ENCODE measurements at places on chromosomes 7 and 10.

- DNase-seq = no peak
Measured at GRCh38 chr7:158812684-158813083, 16.6 kb downstream of the ESYT2 start.

GRCh38 chr10:35346248-35346647, 9.9 kb downstream of the CCNY start:
- no peak for DNase-seq

DNA sequence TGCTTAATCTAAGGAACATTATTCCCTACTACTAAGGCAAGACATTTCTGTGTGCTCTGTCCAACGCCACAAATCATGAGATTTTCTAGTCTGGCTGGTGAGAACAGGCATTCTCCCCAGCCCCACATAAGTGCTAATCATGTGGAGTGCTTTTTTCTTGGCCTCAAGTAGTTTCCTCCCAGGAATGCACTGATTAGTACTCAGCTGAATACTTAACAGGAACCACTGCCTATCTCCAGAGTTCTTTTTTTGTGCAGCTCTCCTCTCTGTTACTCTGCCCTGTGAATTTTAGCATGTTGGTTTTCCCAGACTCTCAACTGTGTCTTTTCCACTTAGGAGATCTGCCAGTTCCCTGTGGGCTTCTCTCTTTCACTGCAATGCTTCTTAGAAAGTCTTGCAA, 1098.5 kb upstream of the LRRTM3 start:
- no peak for DNase-seq

DNA sequence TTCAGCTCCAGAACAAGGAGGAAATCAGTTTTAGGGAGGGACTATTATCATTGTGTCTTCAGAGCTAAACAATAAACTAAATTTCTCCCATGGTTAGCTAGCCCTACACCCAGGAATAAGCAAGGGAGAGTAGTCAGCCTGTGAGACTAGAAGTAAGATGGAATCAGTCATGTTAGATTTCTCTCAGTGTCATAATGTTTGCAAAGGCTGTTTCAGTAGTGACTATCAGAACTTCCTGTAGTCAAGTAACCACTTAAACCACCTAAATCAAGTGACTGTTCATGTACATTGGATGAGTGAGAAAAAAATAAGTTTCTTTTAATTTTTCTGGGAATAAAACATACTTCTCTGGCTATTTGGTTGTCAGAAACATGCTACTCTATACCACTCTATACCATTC, 121.6 kb downstream of the KCND2 start:
- DNase-seq = no peak

- DNase-seq = no peak
Measured at GRCh38 chr10:69512901-69513300, 60.3 kb downstream of the NEUROG3 start.

- no peak for DNase-seq
Measured at GRCh38 chr10:117568334-117568733, 25.8 kb downstream of the EMX2 start.

DNA sequence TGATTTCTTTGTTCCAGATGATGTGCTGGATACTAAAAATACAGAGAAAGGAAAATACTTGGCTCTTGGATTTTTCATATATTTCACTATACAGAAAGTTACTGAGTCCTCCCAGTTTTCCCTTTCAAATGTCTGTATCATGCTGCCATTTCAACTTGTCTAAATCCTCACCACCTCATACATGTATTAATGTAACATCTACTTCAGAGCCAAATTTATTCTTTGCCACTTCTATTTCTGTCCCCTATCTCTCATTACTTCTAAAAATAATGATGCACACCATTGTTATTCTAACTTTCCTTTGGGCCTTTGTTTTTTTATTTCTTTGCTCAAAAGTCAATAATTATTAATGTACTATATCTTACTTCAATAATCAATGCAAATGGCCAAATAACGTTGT, 312.2 kb downstream of the MAGI2 start:
- no peak for DNase-seq

DNA sequence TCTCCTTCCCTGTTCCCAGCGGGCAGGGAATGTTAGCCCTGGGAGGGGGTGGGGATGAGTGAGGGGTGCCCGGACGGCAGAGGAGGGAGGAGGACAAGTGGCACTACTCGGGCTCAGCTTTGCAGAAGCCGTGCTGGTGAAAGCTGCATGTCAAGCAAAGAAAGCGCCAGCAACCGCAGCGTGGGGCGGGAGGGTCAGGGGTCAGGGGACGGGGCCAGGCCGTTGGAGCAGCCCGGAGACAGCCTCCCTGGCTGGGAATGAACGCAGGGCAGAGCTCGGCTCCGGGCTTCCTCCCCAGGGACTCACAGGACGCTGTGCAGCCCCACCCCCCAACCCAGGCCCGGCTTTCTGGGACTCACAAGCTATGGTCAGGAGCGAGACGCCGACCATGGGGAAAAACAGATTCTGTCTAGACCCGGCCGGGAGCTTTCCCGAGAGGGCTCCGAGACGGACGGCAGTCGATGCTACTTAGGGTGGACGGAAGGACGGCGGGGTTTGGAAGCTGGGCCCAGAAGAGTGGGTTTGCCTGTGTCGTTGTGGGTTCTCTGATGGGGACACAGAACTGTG, 113.4 kb downstream of the VIPR2 start:
- DNase-seq = peak; percentile 68

GRCh38 chr7:123209786-123210185, 10.0 kb upstream of the SLC13A1 start:
- DNase-seq = no peak

DNA sequence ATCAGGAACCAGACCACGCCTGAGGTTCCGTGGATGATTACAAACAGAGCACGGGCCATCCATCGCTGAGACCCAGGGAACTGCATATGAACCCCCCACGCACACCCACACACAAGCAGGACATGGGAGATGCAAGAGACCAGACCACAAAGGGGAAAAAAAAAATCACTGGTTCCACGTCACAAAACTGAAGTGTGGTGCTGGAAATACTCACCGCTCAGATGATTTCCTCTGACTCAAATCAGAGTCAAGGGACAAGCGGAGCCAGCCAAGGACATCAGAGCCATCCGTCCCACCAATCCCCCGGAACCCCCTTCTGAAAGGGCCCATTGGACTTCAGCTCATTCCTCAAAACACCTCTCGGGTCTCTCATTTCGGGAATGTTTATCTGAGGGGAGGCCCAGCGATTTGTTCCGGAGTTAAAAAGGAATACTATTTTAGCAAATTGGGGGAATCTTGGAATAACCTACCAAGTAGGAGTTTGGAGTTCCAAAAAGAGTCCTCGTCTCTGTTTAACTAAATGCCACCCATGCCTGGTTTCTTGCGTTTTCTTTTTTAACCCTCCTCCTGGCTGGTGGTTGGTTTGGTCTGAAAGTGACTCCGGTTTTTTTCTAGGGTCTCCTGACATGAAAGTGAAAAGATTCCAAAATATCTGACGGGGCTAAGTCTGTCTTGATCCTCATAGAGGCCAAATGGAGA, 15.0 kb downstream of the SNX8 start:
- no peak for DNase-seq

- DNase-seq = no peak
Measured at GRCh38 chr10:53357587-53357986, 585.0 kb upstream of the MBL2 start.

DNA sequence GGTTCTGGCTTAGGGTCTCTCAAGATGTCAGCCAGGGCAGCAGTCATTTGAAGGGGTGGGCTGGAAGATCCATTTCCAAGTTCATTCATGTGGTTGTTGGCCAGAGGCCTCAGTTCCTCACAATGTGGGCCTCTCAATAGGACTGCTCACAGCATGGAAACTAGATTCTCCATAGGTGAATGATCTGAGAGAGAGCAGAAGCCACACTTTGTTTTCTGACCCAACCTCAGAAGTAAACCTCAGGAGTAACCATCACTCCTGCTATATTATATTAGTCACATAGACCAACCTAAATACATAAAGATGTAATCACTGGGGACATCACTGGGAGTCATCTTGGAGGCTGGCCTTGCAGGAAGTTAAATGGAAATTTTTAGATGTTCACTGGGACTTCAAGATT, 42.2 kb downstream of the GBF1 start:
- no peak for DNase-seq

GRCh38 chr7:23615331-23615730, 18.1 kb downstream of the CCDC126 start:
- DNase-seq = no peak

All from type B pancreatic cell (in vitro differentiated cells).